ENCODE measurements at places on chromosomes 6 and 20.

- no peak for DNase-seq
Measured at GRCh38 chr6:73134588-73134987, 90.7 kb downstream of the KHDC1L start.

DNA sequence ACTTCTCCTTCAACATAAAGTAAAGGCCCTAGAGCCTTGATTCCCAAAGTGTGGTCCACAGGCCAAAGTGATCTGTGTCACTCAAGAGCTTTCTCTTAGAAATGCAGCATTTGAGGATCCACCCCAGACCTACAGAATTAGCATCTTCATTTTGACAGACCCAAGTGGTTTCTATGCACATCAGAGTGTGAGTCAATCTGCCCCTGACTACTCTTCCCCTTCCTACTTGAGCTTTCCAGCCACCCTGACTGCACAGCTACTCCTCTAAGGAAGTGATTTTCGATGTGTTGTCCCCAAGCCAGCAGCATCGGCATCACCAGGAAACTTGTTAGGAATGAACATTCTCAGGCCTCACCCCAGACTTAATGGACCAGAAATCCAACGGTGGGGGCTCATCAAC is 2.6 kb downstream of the MEP1A start:
- no peak for DNase-seq

DNA sequence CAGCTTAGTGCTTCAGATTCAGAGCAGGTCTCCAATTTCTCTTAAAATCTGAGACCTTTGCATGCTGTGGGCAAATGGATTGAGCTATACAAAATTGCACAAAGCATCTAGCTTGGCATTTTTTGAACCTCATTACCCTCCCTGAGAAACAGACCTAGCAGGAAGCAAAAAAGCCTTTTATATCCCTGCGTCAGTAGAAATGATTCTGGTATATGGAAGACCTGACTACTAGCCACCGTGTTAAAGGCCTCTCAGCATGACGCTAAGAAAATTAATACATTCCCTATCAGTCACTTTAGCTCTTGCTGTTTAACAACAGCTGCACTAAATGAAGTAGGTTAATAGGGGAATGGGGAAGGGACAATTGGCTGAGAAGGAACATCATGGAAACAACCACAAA is 110.7 kb upstream of the SMLR1 start:
- no peak for DNase-seq

DNA sequence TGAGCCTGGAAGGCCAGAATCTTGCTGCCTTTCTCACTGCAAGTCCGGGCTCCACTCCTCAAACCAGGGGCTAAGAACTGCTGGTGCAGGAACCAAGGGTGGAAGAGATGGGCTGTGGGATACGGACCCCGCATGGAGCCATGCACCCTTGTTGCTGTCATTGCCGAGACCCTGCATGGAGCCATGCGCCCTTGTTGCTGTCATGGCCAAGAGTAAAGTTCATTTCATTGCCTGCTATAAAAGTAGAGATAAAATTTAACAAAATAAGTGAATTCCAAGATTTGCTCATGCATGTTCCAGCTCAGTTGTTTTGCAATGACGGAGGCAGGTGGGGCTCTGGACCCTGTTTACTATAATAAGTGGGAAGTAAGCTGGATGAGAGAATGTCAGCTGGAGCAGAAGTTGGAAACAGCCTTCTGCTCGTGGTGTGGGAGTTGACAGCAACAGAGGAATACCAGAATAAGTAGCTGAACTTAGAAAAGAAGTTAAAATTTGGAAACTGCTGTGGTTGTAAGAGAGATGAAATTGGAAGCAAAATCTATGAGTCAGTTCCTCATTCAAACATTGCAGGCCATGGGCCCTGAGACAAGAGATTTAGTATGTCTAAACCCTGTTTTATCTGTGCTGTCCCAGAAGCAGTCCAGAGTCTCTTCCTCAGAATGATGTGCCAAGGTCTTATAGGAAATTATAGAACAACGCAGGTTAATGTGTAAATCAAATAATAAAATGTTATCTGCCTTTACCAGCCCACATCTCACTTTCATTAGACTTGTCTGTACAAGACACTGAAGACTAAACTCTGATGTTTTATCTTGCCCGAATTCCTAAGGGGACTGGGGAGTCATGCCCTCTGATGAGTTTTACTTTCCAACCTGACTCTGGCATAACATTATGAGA is 15.8 kb upstream of the THBS2 start:
- DNase-seq, result no peak

DNA sequence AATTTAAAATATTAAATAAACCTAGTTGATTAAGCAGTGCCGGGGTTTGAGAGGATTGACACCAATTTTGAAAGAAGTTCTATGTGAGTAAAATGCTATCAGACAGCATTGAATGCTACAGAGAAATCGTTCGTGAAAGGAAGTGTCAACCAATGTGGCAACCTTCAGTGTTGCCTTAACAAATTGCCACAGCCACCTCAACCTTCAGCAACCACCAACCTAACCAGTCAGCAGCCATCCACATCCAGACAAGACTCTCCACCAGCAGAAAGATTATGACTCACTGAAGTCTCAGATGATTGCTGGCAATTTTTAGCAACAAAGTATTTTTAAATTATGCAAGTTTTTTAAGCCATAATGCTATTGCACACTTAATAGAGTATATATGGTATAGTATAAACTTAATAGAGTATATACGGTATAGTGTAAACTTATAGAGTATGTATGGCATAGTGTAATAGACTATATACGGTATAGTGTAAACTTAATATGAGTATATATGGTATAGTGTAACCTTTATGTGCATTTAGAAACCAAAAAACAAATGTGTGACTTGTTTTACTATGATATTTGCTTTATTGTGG is 65.3 kb upstream of the ID4 start:
- peak; percentile 17 for DNase-seq

- no peak for DNase-seq
Measured at GRCh38 chr20:12111431-12112088, 193.9 kb downstream of the BTBD3 start.

- DNase-seq, result no peak
Measured at GRCh38 chr20:2163312-2163711, 61.7 kb downstream of the STK35 start.
